ENCODE measurements at places on chromosomes 3 and 15.

DNA sequence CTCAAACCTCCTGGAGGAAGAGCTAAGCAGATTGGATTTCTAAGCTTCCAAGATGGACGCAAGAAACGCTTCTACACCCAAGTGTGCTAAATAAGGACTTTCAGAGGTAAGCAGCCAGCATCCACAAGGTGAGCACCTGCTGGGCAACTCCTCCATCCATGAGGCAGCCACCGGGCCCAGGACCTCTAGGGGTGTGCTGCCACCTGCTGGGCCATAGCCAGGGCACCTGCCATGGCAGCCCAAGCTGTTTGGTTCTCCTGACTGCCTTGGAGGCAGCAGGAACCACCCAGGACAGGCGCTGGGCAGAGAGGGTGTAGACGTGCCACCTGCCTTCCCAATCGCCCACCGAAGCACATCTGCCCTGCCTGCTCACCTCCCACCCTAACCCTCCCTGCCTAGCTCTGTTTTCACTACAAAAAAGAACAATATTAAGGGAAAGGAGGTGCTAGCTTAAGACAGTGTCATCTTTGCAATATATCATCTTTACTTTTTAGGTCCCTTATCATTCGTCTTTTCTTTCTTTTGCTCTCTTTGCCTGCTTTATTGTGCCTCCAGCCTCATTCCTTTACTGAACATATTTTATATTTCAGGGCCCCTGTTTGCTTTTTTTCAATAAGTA, 12.9 kb downstream of the C15orf62 start:
- DNase-seq = no peak

- DNase-seq = no peak
Measured at GRCh38 chr3:128746881-128747280, 20.9 kb downstream of the RAB7A start.

- DNase-seq = no peak
Measured at GRCh38 chr15:46892621-46893160, 824.6 kb upstream of the SEMA6D start.

DNA sequence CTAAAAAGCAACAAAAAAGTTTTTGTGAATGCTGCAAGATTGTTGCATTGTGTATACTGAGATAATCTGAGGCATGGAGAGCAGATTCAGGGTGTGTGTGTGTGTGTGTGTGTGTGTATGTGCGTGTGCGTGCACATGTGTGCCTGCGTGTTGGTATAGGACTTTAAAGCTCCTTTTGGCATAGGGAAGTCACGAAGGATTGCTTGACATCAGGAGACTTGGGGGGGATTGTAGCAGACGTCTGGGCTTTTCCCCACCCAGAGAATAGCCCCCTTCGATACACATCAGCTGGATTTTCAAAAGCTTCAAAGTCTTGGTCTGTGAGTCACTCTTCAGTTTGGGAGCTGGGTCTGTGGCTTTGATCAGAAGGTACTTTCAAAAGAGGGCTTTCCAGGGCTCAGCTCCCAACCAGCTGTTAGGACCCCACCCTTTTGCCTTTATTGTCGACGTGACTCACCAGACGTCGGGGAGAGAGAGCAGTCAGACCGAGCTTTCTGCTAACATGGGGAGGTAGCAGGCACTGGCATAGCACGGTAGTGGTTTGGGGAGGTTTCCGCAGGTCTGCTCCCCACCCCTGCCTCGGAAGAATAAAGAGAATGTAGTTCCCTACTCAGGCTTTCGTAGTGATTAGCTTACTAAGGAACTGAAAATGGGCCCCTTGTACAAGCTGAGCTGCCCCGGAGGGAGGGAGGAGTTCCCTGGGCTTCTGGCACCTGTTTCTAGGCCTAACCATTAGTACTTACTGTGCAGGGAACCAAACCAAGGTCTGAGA, 4.7 kb downstream of the BHLHE40 start:
- no peak for DNase-seq

- DNase-seq = no peak
Measured at GRCh38 chr3:177493091-177493490, 295.8 kb upstream of the TBL1XR1 start.

All from chondrocyte (in vitro differentiated cells).